ENCODE measurements at places on chromosomes 4 and X. TPM values are rescaled to one million over a fixed set of nuclear protein-coding genes. Genes with fewer than 3 reads are reported as not detected.

IL15 gene
- 6.1 TPM for total RNA-seq

TIGD2 gene
- 8.6 TPM for total RNA-seq

ASB12 gene
- 0.37 TPM for total RNA-seq

- DNase-seq: no peak
Measured at GRCh38 chr4:107402291-107402690, 317.7 kb downstream of the PAPSS1 start.

DNA sequence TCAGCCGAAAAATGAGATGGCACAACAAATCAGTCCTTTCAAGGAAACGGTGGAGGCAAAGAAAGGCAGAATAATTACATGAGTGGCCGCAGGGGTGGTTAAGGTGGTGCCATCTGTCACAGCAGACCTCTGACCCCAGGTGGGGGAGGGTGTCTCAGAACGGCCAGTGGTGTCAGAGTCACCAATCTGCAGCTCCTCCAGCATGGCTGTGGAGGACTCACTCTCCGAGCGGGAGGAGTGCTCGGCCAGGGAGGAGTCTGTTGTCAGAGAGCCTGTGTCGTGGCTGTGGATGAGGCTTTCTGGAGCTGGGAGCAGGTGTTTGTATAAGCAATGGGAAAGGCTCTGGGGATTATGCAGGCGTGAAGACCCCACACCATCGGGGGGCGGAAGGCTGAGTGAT is 130.3 kb upstream of the PDLIM3 start:
- DNase-seq: no peak
